ENCODE measurements at places on chromosomes 2 and 18.

GRCh38 chr2:214126135-214126534, 284.7 kb upstream of the VWC2L start:
- no peak for DNase-seq

DNA sequence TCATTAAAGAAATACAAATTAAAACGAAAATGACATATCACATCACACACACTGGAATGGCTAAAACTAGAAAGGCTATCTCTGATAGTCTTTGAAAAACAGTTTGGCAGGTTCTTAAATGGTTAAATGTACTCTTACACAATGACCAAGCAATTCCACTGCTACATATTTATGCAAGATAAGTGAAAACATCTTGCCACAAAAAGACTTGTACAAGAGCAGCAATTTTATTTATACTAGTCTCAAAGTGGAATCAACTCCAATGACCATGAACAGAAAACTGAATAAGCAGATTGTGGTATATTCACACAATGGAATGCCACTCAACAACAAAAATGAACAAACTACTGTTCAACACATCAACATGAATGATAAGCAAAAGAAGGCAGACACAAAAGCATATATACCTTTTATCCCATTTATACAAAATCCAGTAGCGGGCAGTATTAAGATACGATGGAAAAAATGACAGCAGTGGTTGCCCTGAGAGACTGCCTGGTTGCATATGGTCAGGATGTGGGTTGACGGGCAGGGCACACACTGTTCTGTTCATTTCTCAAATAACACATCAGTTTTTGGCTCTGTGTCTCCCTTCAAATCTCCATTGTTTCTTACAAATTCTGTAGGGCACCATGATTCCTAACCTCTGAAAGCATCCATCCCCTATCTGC, 25.4 kb downstream of the SP100 start:
- peak; percentile 19 for DNase-seq

GRCh38 chr2:11131166-11131920, 23.9 kb upstream of the SLC66A3 start:
- DNase-seq, result no peak

- no peak for DNase-seq
Observed at GRCh38 chr2:27573452-27573851, 9.4 kb upstream of the ZNF512 start.

GRCh38 chr2:62854600-62855514, 149.3 kb downstream of the EHBP1 start:
- no peak for DNase-seq
